Epithelial cell of proximal tubule (primary cell): ENCODE measurements at places on chromosomes 7 and 10. TPM values are rescaled to one million over a fixed set of nuclear protein-coding genes. Genes with fewer than 3 reads are reported as not detected.

The CCDC172 gene
- not detected in 2 replicates for total RNA-seq

The ZDHHC16 gene
- 44.7 and 78.0 TPM in 2 replicates for total RNA-seq

The AGAP6 gene
- 2.9 and 3.4 TPM in 2 replicates for total RNA-seq

The CLCN1 gene
- total RNA-seq = not detected in 2 replicates

The KCNMA1 gene
- 12.5 and 19.5 TPM in 2 replicates for total RNA-seq
